Uterus (tissue), 4 donors: ENCODE measurements at places on chromosomes 7 and 10.

DNA sequence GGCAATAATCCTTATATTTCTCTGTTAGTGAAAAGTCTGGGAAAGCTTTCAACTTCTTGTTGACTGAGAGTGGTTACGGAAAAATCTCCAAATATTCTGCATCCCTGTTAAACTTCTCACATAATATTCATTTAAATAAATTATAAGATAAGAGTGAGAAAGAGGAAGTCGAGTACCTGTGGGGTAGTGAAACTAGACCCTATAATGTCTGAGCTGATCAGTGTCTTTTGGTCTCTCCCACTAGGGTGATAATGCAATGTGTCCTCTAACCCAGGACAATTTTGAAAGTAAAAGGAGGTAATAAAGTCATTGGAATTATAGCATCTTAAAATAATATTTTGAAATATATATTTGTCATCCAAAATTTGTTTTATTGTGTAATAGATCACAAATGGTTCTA is 2.1 kb upstream of the AGR3 start:
- no peak for DNase-seq

DNA sequence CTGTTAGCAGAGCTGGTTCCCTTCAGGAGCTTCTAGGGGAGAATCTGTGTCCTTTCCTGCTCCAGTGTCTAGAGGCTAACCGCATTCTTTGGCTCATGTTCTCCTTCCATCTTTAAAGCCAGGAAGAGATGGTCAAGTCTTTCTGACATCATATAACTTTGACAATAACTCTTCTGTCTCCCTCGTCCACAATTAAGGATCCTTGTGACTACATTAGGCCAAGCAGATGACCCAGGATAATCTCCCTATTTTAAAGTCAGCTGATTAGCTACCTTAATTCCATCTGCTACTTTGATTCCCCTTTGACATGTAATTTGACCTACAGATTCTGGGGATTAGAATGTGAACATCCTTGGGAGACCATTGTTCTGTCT is 28.1 kb upstream of the SLC26A4 start:
- DNase-seq = no peak

DNA sequence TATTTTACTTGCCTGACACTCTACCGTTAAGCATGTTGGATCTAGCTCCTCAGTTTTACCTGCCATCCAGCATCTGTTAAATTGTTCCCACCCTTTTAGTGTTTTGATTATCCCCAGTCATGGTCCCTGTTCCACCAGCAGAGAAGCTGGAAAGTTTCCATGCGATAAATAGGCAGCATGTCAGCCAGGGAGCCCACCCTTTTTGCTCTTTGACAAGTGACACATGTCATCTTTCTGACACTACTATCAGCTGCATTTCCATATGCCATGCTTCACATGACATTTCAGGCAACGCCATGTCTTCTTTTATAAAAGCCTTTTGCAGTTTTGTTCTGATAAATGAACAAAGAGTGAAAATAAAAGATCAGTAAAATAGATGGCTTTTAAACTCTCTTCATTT is 310.8 kb downstream of the MAGI2 start:
- DNase-seq = no peak

DNA sequence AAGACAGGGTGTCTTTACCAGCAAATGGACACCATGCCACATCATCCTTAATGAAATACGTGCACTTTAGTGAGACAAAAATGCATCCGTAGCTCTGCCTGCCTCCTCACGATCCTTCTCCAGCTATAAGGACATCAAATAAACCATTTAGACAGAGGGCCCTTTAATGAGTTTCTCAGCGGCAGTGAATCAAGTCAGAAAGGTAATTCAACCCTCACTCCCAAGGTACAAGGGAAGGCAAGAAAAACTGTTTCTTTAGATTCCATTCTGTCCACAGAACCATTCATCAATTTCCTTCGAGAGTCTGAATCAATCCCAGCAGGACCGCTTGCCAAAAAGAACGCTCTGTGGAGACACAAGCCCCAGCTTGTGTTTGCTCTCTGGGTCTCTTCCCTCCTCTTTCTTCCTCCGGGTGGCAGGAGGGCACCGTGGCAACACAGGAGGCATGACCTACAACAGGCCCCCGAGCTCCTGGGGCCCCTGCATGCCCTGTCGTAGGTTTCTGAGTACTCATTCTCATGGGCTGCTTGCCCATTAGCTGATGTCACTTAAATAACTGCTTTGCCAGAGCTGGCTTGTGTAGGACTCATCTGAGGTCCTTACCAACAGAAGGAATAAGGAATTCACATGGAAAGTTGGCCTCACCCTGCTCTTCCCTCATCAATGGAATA is 297.8 kb upstream of the PRKCQ start:
- DNase-seq = no peak

GRCh38 chr7:122132341-122132740 is 11.7 kb downstream of the AASS start:
- DNase-seq = no peak

DNA sequence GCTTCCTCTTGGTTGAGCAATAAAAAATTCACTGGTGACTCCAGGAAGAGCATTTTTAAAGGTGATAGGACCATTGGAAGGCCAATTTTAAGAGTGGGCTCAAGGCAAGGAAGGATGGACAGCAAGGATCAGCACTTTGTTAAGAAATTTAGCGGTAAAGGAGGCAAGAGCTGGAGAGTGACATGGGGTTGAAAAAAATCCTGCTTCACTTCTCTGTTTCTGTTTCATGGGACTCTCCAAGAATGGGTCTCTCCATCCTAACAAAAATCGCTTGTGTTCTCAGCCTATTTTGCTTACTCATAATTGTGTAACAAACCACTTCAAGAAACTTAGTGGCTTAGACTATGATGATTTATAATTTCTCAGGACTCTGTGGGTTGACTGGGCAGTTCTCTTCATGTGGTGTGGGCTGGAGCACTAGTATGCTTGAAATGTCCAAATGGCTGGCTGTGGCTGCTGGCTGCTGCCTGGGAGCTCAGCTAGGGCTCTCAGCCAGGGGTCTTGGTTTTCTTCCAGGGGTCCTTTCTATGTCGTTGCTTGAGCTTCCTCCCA is 59.8 kb upstream of the ZNRF2 start:
- no peak for DNase-seq

DNA sequence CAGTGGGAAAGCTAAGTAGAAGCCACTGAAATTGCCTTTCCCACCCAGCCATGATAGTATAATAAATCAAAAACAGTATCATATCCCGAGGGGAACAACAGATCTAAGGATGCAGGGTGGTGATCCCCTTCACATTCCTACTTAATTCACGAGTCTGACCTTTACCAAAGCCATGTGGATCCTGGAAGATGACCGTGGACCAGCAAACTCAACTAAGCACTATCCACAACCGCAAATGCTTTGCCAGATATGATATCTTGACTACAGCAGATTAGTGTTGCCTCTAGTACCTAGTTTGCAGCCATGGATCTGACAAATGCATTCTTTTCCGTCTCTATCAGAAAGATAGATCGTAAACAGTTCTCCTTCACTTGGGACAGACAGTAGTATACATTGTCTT is 67.3 kb upstream of the IL6 start:
- DNase-seq = no peak

GRCh38 chr10:46094931-46095750 is 49.1 kb upstream of the MSMB start:
- no peak for DNase-seq

DNA sequence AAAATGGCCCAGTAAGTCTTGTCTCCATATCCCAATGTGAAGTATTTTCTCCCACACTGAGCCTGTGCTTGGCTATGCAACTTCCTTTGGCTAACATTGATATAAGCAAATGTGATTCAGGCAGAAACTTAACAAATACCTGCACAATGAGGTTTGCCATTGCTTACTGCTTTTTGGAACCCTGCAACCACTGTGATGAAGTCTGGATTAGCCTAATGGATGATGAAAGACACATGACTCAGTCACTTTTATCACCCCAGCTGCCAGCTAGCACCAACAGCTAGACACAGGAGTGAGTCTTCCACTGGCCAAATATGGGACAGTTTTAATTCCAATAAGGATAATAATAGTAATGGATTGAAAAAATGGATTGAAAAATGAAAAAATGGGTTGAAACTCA is 854.5 kb downstream of the GRM8 start:
- no peak for DNase-seq

DNA sequence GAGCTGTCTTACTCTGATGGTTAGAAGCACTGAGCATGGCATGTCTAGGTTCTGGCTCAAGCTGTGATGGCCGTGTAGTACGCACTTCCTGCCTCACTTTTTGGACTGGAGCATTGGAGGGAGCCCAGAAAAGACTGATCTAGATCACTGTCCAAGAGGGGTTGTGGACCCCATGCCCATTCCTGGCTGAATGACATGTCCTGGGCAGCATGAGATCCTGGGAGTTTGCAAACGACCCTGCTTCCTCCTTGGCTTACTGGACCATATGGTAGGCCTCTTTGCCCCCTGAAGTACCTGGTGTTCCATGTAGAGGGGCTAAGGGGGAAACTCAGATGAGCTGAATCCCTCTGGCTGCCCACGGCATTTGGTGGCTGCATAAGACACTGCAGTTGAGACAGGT is 36.7 kb downstream of the ARHGAP22 start:
- DNase-seq = no peak
